ENCODE measurements at places on chromosomes 12 and 14.

DNA sequence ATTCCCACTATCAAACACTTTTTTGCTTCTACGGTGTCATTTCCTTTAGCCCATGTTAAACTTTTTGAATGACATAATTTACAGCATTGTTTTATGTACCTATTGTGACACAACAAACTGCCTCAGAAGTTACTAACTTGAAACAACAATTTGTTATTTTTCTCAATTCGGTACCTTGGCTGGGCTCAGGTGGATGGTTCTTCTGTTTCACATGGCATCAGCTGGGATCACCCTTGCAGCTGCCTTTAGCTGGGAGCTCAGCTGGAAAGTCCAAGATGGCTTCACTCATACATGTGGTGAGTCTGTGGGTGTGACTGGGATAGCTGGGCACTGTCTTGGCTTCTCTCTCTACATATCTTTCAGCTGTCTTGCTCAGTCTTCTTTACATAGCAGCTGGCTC is 156.0 kb downstream of the GXYLT1 start:
- DNase-seq = no peak

GRCh38 chr14:29545714-29546113 is 381.9 kb downstream of the PRKD1 start:
- no peak for DNase-seq

DNA sequence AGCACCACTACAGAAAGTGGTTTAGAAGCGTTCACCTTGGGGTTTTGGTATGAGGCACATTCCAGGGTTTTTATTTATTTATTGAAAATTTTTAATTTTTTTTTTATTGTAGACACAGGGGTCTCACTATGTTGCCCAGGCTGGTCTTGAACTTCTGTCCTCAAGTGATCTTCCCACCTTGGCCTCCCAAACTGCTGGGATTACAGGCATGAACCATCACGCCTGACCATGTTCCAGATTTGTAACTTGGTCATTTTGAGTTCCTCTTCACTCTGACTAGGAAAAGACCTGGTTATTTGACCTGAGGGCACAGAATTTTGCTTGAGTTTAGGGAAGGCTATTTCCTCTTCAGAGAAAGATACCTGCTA is 3.1 kb downstream of the MLEC start:
- DNase-seq = no peak

DNA sequence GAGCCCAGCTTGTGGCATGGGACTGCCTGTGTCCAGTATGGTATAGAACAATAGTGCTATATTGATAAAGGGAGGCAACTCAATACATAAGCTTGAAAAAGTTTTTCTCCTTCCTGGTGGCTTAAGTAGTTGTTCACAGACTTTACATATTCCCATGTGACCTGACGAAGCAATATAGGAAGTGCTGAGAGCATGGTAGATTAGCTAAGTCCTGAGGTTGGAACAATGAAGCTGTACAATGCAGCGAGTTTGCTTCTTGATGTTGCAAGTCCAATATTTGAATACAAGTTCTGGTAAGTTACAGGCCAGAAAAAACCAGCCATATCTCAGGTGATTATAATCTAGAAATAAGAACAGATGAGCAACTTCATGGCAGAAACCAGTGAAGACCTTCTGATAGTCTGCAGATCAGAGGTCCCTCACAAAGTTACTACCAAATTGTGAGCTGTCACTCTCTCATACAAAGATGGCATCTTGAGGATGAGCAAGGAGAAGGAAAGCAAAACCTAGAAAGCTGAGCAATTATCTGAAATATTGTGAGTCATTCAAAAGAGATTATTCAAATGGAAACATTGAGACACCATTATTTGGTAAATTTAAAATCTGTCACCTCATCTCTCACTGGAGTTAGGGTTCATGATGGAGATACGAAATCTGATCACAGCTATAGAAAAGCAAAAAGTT is 72.9 kb upstream of the BTG1 start:
- no peak for DNase-seq

DNA sequence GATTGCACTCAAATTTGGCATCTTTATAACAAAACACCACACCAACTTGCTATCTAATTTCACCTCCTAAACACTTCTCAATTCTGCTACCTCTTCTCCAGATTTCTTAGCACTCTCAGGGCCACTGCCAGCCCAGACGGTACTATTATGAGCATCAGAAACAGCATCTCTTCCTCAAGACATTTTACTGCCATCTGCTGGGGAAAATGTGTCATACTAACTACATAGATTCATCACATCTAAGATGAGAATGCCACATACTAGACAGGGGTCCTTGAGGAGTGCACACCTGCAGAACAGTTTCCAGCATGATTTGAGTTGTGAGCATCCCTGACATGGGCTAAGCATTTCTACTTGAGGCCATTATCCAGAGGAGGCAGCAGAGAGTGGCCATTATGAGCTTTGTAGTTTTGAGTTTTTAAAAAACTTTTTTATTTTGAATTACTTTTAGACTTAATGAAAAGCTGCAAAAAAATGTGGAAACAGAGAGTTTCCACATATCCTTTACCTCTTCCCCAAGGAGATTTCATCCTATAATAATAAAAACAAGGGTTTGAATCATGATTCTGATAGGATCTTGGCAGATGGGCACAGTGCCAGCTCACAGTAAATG is 15.1 kb upstream of the GRIP1 start:
- peak; percentile 17 for DNase-seq

GRCh38 chr14:89280600-89280999 is 136.4 kb downstream of the FOXN3 start:
- no peak for DNase-seq

- no peak for DNase-seq
Observed at GRCh38 chr14:96847451-96847850, 50.3 kb downstream of the VRK1 start.

GRCh38 chr14:32656601-32657000 is 282.1 kb upstream of the NPAS3 start:
- no peak for DNase-seq

- DNase-seq = no peak
Observed at GRCh38 chr12:106583242-106584103, 669 bp downstream of the RFX4 start.

DNA sequence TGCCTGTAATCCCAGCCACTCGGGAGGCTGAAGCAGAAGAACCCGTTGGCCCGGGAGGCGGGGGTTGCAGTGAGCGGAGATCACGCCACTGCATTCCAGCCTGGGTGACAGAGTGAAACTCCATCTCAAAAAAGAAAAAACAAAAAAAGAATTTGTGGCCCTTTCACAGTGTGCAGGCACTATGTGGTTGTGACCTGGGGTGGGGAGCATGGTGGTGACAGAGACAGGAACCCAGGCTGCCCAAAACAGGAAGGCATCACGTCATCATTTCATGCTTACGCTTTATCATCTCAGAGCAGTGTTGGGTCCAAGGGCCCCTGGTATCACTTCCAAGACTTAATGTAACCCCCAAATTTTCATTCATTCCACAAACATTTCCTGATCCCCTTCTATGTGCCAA is 175.7 kb upstream of the GSC start:
- peak; percentile 67 for DNase-seq

DNA sequence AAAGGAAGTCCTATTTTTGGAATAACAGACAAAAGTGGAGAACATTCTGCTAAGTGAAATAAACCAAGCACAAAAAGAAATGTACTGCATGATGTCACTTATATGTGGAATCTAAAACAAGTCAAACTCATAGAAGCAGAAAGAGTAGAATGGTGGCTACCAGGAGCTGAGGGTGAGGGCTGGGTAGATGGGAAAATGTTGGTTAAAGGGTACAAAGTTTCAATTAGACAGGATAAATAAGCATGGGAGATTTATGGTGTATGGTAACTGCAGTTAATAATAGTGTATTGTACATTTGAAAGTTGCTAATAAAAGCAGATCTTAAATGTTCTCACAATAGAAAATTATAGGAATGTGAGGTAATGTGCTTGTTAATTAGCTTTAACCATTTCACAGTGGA is 12.8 kb downstream of the LUM start:
- DNase-seq = no peak

DNA sequence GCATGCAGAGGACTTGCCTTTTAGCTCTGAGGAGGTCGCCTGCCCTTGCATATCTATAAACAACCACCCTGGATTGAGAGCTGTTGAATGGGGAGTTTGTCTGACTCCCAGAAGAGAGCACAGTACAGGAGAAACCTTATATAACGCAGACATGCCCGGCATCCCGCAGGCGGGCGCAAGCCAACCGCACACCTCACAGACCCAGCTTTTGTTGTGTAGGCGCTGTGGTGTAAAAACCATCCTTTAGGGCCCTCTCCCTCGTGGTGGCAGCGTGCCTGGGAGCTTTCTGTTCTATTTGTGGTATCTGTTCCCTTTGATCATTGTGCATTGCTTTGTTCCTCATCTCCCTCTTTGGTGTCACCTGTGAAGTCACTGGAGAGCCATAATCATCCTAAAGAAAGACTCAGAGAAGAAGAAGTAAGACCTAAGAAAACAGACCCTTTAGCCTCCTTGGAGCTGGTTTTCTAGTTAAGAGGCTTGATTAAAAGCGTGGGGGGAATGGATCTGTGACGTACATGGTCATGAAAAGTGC is 77.7 kb downstream of the ETV6 start:
- peak; percentile 48 for DNase-seq

GRCh38 chr14:91158091-91158790 is 44.4 kb downstream of the DGLUCY start:
- no peak for DNase-seq

GRCh38 chr12:19440019-19440858 is 947 bp downstream of the AEBP2 start:
- DNase-seq = peak; percentile 66

DNA sequence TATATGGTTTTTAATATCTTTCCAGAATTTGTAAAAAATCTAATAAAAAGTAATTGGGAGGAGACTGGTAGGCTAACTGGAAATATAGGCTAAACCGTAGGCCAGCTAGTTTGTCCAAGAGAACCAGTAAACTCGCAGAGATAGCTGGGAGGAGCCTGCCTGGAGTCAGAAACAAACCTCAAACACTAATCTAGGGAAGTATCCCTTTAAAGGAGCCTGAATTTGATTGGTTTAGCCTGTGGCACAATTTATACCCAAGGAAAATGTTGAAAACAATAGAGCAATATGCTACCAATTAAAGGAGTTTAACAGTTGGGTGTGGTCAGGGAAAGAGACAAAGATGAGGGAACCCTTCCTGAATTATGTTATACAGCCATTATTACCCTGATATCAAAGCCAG is 109.6 kb downstream of the EML5 start:
- no peak for DNase-seq

- no peak for DNase-seq
Observed at GRCh38 chr14:78709795-78710557, 539.8 kb downstream of the NRXN3 start.
